ENCODE measurements at places on chromosomes 4 and X. TPM values are rescaled to one million over a fixed set of nuclear protein-coding genes. Genes with fewer than 3 reads are reported as not detected.
A peak's percentile ranks its signal among the peaks of the same experiment; 100 is the strongest.

The IRS4 gene
- not detected for total RNA-seq

GRCh38 chr4:142846729-142847596 lies 862 bp upstream of the INPP4B start:
- DNase-seq: peak; percentile 10
- H3K27me3 ChIP-seq: peaks cover 2% of the 10 kb centered on the region
- no peak overlapping the region for H3K27ac ChIP-seq
- no peak overlapping the region for H3K4me3 ChIP-seq
- no peaks in the 10 kb centered on the region for H3K4me1 ChIP-seq
- H3K36me3 ChIP-seq: no peaks in the 10 kb centered on the region

GRCh38 chrX:64184396-64184795 lies 21.1 kb downstream of the AMER1 start:
- no peak for DNase-seq
- no peaks in the 10 kb centered on the region for H3K27me3 ChIP-seq
- H3K4me1 ChIP-seq: peaks cover 12% of the 10 kb centered on the region
- no peak overlapping the region for H3K27ac ChIP-seq
- no peaks in the 10 kb centered on the region for H3K36me3 ChIP-seq

The METTL14 gene
- 44.9 TPM for total RNA-seq

DNA sequence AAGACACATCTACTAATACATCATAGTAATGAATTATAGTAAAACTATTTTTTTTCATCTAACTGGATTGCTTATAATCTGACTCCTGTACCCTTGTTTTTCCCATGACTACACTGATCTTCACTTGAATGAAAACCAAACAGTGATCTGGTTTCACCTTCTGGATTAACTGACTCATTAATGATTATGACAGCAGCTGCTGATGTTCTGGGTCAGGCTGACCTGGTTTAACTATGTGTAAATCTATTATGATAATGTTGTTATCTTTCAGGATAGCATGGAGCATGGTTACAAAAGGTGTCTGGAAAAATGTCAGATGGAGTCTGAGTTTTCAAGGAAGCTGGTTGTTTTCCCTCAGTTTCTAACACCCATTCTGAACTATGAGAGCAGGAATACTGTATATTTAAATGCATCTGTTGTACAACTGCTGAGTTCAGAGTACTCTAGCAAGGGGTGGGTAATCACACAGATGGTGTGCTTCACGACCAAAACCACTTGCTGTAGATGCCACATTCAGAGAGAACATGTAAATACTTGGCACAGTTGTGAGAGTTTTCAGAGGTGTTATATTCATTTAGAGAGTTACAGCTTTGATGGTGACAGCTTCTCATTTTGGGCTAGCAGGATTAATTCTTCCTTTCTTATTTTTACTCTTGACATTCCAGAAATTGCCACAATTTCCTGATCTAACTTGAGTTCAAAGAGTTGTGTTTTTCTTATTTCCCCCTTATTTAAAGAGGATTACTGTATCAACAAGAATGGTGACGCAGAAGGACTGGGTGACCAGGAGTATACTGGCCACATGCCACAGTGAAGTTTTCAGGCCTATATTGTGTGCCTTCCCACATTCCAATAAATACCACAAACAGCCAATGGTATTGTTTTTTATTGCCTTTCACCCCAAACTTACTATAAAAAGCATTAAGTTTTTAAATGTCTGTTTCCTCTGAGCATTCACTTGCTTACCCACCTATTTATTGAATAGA lies 249.7 kb upstream of the TET2 start:
- DNase-seq: no peak
- H3K4me1 ChIP-seq: no peaks in the 10 kb centered on the region

GRCh38 chr4:125836597-125837195 lies 521.9 kb downstream of the FAT4 start:
- no peak overlapping the region for H3K4me3 ChIP-seq
- H3K27ac ChIP-seq: no peak overlapping the region
- H3K4me1 ChIP-seq: no peaks in the 10 kb centered on the region
- H3K36me3 ChIP-seq: no peaks in the 10 kb centered on the region
- no peak for DNase-seq

The NPY2R gene
- not detected for total RNA-seq
